ENCODE measurements at places on chromosomes 4 and X. TPM values are rescaled to one million over a fixed set of nuclear protein-coding genes. Genes with fewer than 3 reads are reported as not detected.

Gene REELD1
- total RNA-seq = not detected

Gene FGFBP2
- total RNA-seq = not detected

Gene PROM1
- total RNA-seq = 0.13 TPM

Gene CT45A2
- total RNA-seq = not detected

Gene AKAP14
- total RNA-seq = not detected

Gene KCND1
- total RNA-seq = 2.8 TPM

Gene SOX3
- total RNA-seq = not detected

Gene BTK
- not detected for total RNA-seq

Gene PNCK
- 3.1 TPM for total RNA-seq

Gene AFAP1
- total RNA-seq = 134 TPM
